BE2C (cell line): ENCODE measurements at places on chromosomes 2 and 18.

- no peak for DNase-seq
Measured at GRCh38 chr2:40287773-40288172, 164.1 kb downstream of the SLC8A1 start.

GRCh38 chr2:121084130-121084680, 200.8 kb downstream of the TFCP2L1 start:
- DNase-seq: no peak

DNA sequence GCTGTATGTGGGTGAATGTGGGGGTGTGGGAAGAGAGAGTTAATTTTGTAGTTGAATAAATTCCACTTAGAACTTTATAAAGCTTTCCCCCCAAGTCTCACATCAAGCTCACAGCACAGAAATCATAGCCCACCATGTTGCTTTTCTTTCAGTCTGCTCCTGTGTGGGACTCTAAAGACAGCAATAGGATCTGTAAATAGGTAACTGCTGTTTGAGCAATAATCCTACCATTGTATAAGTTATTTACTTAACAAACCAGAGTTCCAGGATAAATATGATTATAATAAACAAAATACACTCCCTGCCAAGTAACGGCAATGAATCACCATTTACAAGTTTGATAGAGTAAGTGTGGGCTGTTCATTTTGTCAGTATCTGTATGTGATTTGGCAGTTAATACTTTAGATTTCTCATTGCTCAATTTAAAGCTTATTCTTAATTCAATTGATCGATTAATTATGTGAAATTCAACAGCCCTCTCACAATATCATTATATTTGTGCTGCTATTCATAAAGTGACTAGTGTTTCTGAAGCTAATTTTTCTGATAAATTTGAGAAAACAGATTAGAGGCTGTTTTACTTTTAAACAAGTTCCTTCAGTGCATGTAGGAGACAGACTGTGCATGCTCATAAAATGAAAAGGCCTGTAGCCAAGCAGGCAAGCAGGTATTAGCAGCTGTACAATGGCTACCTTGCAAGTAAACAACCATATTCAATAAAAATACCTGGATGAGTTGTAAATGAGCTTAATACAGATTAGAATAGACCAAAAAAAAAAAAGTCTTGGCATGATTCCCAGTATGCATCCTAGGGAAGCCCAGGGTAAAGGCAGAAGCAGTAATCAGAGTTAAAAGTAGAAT, 142.7 kb downstream of the PDE11A start:
- DNase-seq: no peak

DNA sequence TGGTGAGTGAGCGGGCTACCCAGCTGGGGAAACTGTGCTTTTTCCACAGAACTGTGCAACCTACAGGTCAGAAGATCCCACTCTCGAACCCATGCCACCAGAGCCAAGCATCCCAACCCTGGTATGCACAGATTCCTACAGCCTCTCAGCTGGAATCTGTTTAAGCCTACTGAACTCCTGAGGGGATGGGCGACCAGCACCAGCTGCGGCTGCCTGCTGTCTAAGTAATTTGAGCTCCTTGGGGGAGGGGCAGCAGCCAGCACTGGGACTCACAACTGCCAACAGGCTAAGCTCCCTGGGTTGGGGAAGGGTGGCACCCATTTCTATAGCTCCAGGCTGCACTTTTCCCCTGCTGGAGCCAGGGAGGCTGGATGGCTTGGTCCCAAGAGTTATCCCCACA, 11.8 kb downstream of the CYP27C1 start:
- peak; percentile 56 for DNase-seq

GRCh38 chr2:5692561-5693286, 540 bp downstream of the SOX11 start:
- no peak for DNase-seq

GRCh38 chr2:45123521-45124191, 114.4 kb upstream of the SIX2 start:
- DNase-seq: no peak

- DNase-seq: no peak
Measured at GRCh38 chr2:3406501-3406900, 27.0 kb downstream of the TRAPPC12 start.

- no peak for DNase-seq
Measured at GRCh38 chr2:204050681-204051080, 114.1 kb downstream of the ICOS start.

DNA sequence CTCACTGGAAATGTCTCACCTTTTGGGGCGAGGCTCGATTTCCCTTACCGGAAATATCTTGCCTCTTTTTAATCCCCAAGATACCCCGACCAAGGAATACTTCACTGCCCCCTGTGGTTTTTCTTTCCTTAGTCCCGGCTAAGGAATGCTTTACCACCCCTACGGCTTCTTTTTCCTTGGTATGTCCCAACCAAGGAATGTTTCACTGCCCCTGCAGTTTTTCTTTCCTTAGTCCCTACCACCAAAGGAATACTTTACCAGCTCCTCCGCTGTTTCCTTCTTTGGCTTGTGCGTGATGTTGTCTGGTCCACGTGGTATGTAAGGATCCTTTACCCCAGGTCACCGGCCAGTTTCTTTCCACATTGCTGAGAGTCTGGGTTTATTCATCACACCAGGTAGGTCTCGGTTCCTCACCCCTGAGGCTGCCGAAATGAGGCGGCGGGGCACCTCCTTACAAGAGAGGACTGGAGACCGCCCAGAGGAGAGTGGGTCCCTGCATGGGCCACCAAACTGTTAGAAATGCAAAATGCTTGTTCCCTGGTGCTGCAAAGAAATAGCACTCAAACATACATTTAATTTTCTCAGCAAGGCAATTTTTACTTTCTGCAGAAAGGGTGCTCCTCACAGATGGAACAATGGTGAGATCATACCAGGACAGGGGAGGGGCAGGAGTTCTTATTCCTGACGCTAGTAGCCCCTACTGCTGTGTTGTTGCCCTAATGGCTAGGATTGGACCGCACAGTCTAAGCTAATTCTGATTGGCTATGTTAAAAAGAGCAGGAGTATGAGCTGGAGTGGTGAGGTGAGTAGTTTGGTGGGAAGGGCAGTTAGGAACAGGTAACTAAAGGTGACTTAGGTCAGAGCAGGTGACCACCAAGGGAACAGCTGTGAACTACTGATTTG, 33.4 kb upstream of the CLASP1 start:
- no peak for DNase-seq

GRCh38 chr2:52074130-52074719, 1042.3 kb upstream of the NRXN1 start:
- DNase-seq: peak; percentile 60

- no peak for DNase-seq
Measured at GRCh38 chr2:112242384-112242783, 12.5 kb downstream of the ZC3H8 start.

DNA sequence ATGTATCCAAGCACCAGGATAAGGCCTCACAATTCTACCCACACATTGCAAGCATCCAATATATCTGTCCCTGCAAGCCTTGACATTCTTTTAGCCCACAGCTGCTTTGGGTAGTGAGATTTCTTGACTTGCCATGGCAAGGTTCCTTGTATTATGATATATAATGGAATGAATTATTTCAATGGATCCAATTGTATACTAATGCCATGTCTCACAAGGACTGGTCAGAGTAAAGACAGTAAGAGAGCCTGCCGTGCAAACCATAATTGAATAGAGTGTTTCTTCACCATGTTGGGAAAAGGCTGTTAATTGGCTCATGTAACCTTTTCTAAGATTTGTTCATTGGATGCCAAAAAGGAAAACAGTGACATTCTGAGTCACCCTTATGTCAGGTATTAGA, 64.3 kb upstream of the RBBP8 start:
- DNase-seq: no peak
